ENCODE measurements at places on chromosomes 1 and 21. TPM values are rescaled to one million over a fixed set of nuclear protein-coding genes. Genes with fewer than 3 reads are reported as not detected.

FNDC5 gene
- not detected for total RNA-seq

EYA3 gene
- total RNA-seq: 62.6 TPM

WNT2B gene
- 0.14 TPM for total RNA-seq

PDC gene
- not detected for total RNA-seq

MECR gene
- total RNA-seq: 36.2 TPM

ARHGEF2 gene
- total RNA-seq: 234 TPM

RIMKLA gene
- 8.8 TPM for total RNA-seq

TMCO1 gene
- 62.6 TPM for total RNA-seq

MUTYH gene
- 63.2 TPM for total RNA-seq

CR2 gene
- not detected for total RNA-seq

GNPAT gene
- 34.0 TPM for total RNA-seq

OBSCN gene
- total RNA-seq: 12.3 TPM

TFF3 gene
- not detected for total RNA-seq

CHD5 gene
- total RNA-seq: 0.78 TPM

S100A2 gene
- not detected for total RNA-seq
